ENCODE measurements at places on chromosomes 2 and 18. TPM values are rescaled to one million over a fixed set of nuclear protein-coding genes. Genes with fewer than 3 reads are reported as not detected.
A peak's percentile ranks its signal among the peaks of the same experiment; 100 is the strongest.

DNA sequence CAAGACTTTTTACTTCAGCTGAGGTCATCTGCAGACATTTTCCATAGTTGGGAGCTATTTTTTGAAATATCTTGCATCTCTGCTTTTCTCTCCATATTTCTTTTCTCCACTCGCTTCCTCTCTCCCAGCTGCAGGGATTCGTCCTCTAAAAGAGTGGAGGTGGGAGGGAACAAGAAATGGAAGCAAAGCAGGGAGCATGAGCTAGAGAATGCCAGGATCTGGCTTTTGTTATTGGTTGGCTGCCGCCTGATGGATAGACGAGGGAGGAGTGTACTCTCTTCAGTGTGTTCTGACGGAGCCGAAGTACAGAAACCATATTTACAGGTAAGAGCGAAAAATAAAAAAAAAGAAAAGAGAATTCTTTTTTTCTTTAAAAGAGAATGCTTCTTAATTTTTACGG is at the start of gene CSRNP3:
Gene CSRNP3 (plus strand): TSS at position 282 of the 400 bp plus-strand sequence. CDS start 125,368 bp downstream, outside the sequence.
- no peaks in the 10 kb centered on the region for H3K4me1 ChIP-seq
- H3K4me3 ChIP-seq = peak within 1 kb of the TSS; percentile 50
- no peak within 1 kb of the TSS for H3K27ac ChIP-seq

GRCh38 chr2:123864416-123864815 is 160.7 kb upstream of the CNTNAP5 start:
- no peak overlapping the region for H3K4me3 ChIP-seq
- no peaks in the 10 kb centered on the region for H3K36me3 ChIP-seq
- H3K4me1 ChIP-seq = no peaks in the 10 kb centered on the region
- H3K27ac ChIP-seq = no peak overlapping the region
- DNase-seq = no peak

The CACNB4 gene
- 0.83 TPM for total RNA-seq

The SERPINB12 gene
- not detected for total RNA-seq

DNA sequence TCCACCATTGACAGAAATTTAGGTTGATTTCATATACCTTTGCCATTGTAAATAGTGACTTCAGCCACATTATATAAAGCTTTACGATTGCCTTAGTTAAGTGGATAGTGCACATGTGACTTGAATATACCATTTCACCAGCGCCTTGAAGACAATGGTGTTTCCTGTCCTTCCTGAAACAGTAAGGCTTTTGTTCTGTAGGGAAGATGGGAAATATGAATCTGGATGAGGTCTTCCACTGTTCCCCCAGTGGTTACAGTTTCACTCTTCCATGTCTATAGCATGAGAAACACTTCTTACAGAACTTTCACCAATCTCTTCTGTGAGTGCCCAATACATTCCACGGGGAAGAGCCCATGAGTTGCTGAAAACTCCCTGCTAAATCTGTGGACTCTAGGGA is 240.5 kb downstream of the TRIB2 start:
- no peak overlapping the region for H3K27ac ChIP-seq
- no peak for DNase-seq
- no peak overlapping the region for H3K4me3 ChIP-seq
- H3K4me1 ChIP-seq = no peaks in the 10 kb centered on the region
- H3K27me3 ChIP-seq = no peaks in the 10 kb centered on the region

The TRIM43 gene
- total RNA-seq = not detected

DNA sequence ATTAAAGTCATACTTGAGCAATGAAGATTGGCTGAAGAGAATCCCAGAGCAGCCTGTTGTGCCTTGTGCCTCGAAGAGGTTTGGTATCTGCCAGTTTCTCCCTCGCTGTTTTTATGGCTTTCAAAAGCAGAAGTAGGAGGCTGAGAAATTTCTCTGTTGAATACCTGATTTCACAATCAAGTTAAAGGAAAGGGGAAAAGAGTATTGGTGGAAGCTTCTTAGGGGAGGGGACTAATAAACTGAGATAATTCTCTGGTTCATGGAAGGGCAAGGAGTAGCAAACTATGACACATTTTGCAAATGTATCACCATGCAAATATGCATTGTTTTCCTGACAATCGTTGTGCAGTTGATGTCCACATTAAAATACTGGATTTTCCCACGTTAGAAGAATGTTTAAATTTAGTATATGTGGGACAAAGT is at the start of gene IL1B:
Gene IL1B (minus strand): TSS at position 85 of the 423 bp plus-strand sequence. CDS start 550 bp downstream, outside the sequence.
- no peaks in the 10 kb centered on the region for H3K36me3 ChIP-seq
- H3K27me3 ChIP-seq = no peaks in the 10 kb centered on the region
- H3K4me3 ChIP-seq = no peak within 1 kb of the TSS
- DNase-seq = no peak
- no peaks in the 10 kb centered on the region for H3K4me1 ChIP-seq

The GPR55 gene
- total RNA-seq = not detected

The C2orf66 gene
- total RNA-seq = not detected

DNA sequence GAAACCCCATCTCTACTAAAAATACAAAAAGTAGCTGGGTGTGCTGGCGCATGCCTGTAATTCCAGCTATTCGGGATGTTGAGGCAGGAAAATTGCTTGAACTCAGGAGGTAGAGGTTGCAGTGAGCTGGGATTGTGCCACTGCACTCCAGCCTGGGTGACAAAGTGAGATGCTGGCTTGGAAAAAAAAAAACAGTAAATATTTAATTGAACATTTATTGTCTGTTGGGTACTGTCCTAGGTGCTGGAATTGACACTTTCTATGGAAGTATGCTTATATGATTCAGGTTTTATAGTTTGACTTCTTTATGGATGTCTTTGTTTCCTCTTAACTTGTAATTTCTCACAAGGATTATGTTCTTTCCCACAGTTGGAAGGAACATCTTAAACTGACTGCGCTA is 633.1 kb upstream of the SETBP1 start:
- H3K4me3 ChIP-seq = no peak overlapping the region
- no peak overlapping the region for H3K27ac ChIP-seq

DNA sequence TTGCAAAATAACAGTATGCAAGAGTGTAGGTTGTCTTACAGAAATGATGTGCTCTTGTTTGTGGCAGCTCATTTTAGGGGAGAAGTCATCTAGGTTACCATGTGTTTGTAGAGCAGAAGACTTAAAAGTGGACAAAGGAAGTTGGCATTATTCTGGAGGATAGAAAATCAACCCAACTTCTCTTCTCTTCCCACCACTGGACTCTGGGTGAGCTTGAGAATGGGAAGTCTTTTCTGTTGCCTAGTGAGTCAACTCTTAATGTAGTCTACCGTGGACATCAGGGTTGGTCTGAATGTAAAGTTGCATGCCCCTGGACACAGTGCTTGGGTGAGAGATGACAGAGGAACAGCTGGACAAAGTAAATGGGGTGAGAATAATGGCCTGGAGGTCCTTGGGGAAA is 98.3 kb downstream of the FMNL2 start:
- no peaks in the 10 kb centered on the region for H3K36me3 ChIP-seq
- peaks cover 8% of the 10 kb centered on the region for H3K4me1 ChIP-seq
- no peaks in the 10 kb centered on the region for H3K27me3 ChIP-seq
- no peak overlapping the region for H3K27ac ChIP-seq
- DNase-seq = no peak
- H3K4me3 ChIP-seq = no peak overlapping the region

GRCh38 chr18:44232500-44232899 is 448.2 kb upstream of the SETBP1 start:
- H3K4me1 ChIP-seq = no peaks in the 10 kb centered on the region
- H3K36me3 ChIP-seq = no peaks in the 10 kb centered on the region
- no peak overlapping the region for H3K27ac ChIP-seq

- H3K27me3 ChIP-seq = no peaks in the 10 kb centered on the region
- H3K4me1 ChIP-seq = no peaks in the 10 kb centered on the region
- DNase-seq = no peak
- no peaks in the 10 kb centered on the region for H3K36me3 ChIP-seq
- no peak overlapping the region for H3K27ac ChIP-seq
These were observed 631.2 kb downstream of the CPS1 start for GRCh38 chr2:211187602-211188001.

- peaks cover 3% of the 10 kb centered on the region for H3K4me1 ChIP-seq
- no peak overlapping the region for H3K4me3 ChIP-seq
- H3K36me3 ChIP-seq = no peaks in the 10 kb centered on the region
- no peak for DNase-seq
These were observed 141.1 kb downstream of the RBMS1 start for GRCh38 chr2:160352500-160352899.

DNA sequence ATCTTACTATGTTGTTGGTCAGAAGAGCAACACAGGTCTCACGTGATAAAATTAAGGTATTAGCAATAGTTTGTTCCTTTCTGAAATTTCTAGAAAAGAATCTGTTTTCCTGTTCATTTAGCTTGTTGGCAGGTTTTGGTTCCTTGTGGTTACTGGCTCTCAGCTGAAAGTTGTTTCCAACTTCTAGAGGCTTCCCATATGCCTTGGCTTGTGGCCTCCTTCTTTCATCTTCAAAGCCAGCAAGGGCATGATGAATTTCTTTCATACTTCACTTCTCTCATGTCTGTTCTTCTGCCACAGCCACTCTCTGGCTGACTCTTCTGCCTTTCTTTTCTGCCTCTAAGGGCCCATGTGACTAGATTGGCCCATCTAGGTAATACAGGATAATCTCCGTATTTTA is 193.7 kb downstream of the TRIB2 start:
- H3K27me3 ChIP-seq = no peaks in the 10 kb centered on the region
- no peak overlapping the region for H3K4me3 ChIP-seq
- DNase-seq = no peak
- no peaks in the 10 kb centered on the region for H3K4me1 ChIP-seq
- no peak overlapping the region for H3K27ac ChIP-seq

DNA sequence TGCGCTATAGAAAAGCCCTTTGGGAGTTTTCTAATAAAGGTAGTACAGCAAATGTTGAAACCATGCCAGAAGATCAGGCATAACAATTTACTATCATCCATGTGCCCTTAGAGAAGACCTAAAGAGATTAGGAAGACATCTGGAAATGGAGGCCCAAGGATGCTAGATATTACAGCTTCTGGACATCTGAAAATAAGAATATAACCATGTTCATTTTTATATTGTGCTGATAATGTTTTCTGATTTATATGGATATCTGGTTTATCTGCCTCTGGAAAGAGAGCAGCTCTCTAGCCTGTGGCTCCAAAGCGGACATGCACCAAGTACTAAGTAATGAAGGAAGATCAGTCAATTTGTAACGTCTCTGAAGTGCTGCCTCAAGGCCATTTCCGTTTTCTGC is 478.0 kb upstream of the DDX18 start:
- no peaks in the 10 kb centered on the region for H3K27me3 ChIP-seq
- no peak overlapping the region for H3K4me3 ChIP-seq
- H3K4me1 ChIP-seq = no peaks in the 10 kb centered on the region
- no peak for DNase-seq

The GPR155 gene
- 5.4 TPM for total RNA-seq

DNA sequence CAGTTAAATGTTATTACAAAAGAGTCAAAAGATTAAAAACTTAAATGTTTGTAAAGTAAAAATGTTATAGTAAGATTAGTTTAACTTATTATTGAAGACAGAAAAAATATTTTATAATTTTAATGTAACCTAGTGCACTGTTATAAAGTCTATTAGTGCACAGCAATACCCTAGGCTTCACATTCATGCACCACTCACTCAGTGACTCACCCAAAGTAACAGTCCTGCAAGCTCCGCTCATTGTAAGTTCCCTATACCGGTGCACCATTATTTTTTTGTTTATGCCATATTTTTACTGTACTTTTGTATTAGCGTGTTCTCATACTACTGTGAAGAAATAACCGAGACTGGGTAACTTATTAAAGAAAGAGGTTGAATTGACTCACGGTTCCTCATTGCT is 759.7 kb upstream of the CDH7 start:
- no peak overlapping the region for H3K4me3 ChIP-seq
- no peak for DNase-seq

The CWC22 gene
- 20.8 TPM for total RNA-seq

DNA sequence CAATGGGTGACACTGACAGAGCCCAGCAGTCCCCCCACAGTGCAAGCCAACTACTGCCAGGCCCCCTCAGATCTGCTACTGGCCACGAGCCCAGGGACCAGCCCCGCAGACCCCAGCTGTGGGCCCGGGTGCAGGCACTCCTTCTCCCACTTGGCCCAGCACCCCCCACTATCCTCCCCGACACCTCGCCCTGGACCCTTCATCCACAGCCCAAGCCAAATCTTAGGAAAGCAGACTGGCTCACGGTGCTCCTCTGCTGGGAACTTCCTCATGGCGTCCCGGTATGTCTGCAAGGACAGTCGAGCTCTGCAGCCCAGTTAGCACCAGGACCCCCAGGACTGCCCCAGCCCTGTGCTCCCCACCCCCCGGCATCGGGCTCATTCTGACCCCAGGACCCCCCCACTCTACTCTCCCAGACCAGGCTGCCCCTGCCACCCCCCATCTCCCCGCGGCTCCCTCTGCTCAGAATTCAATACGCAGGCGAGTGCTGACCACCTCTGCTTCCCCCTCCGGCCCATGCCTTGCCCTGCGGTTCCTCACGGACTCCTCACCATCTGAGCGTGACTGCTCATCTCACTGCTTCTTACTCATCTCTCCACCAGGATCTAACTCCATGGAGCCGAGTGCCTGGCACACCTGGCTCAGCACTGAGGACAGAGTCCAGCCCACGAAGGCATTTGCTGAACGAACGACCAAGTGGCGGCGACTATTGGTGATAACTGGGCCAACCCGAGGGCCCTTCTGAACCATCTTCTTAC is 85.7 kb downstream of the PXDN start:
- no peak overlapping the region for H3K4me3 ChIP-seq
- H3K36me3 ChIP-seq = no peaks in the 10 kb centered on the region
- DNase-seq = peak; percentile 13
- no peak overlapping the region for H3K27ac ChIP-seq
- no peaks in the 10 kb centered on the region for H3K27me3 ChIP-seq

DNA sequence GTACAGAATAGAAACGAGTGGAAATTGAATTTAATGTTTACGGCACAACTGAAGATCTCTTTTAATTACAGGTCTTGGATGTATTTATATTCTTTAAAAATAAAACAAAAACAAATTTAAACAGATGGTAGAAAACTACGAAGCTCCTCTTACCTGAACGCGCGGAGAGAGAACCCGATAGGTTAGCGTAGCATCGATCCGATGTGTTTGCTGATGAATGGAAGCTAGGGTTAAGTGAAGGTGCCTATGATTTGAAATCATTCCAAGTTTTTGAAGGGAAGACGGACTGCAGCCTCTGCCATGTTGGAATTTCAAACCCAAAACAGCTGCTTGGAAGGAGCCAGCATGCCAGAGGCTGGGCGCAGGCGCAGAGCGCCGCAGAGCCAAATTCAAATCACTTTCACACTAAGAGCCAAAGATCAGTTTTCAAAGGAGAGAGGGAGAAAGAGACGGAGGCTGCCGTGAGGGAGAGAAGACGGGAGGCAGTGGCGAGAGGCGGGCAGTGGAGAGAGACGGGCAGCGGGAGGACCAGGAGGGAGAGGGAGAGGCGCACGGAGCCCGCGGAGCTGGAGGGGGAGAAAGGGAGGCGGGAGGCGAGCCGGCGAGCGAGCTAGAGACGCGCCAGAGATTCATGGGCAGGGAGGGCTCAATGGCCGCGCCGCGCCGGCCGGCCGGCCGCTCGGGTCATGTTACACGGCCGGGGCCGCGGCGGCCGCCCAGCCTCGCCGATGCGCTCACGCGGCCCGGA is at the start of gene FIGN:
Gene FIGN (minus strand): TSS at position 324 of the 748 bp plus-strand sequence. CDS start 1,081 bp downstream, outside the sequence.
- H3K36me3 ChIP-seq = no peaks in the 10 kb centered on the region
- no peaks in the 10 kb centered on the region for H3K4me1 ChIP-seq
- peak within 1 kb of the TSS; percentile 88 for H3K27ac ChIP-seq

GRCh38 chr18:2168022-2168421 is 403.3 kb downstream of the METTL4 start:
- H3K4me1 ChIP-seq = no peaks in the 10 kb centered on the region
- DNase-seq = no peak
- no peak overlapping the region for H3K27ac ChIP-seq
- H3K27me3 ChIP-seq = no peaks in the 10 kb centered on the region
- H3K36me3 ChIP-seq = no peaks in the 10 kb centered on the region
- H3K4me3 ChIP-seq = no peak overlapping the region
